ENCODE measurements at places on chromosomes 7 and 10.
A peak's percentile ranks its signal among the peaks of the same experiment; 100 is the strongest.

DNA sequence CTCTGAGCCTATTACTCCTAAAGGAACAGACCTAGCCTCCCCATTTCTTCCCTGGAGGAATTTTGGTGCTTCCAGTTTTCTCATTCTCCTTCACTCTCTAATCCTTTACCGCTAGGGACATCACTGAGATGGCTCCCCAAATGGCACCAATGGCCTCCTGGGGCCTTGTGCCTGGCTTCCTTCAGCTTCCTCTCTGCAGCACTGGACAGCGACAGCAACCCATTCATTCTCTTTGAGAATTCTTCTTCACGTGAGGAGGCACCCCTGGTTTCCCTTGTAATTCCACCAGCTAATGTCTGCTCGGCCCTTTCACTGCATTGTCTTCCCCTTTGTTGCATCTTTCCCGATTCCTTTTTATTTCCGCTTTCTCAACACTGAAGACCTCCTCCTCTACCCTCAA, 24.6 kb upstream of the KDM7A start:
- no peak for DNase-seq

GRCh38 chr10:129099486-129099885, 367.6 kb upstream of the MGMT start:
- DNase-seq: no peak

GRCh38 chr10:91879515-91880170, 29.6 kb downstream of the FGFBP3 start:
- no peak for DNase-seq

DNA sequence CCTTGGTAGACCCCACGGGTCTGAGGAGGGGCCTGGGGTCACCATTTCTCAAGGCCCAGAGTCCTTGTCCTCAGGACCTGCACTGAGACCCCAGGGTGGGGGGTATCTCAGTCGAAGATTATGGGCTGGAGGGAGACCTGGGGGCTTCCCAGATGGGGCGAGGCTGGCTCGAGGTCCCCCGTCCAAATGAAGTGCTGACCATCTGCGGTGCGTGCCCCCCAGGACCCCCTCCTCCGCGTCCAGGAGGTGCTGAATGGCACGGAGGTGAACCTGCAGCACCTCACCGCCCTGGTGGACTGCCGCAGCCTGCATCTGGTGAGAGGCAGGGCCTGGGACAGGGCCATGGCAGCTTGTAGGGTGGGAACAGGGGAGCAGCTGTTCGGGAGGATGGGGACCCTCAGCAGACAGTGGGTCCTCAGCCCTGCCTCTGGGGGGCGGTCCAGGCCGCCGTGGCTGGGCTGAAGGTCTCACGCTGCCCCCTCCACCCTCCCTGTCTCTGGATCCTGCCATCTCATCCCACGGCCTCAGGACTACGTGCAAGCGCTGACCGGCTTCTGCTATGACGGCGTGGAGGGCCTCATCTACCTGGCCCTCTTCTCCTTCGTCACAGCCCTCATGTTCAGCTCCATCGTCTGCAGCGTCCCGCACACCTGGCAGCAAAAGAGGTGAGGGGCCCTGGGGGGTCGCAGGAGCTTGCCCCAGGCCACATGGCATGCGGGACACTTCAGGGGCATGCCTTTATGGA, 24.3 kb downstream of the TTYH3 start:
- no peak for DNase-seq

DNA sequence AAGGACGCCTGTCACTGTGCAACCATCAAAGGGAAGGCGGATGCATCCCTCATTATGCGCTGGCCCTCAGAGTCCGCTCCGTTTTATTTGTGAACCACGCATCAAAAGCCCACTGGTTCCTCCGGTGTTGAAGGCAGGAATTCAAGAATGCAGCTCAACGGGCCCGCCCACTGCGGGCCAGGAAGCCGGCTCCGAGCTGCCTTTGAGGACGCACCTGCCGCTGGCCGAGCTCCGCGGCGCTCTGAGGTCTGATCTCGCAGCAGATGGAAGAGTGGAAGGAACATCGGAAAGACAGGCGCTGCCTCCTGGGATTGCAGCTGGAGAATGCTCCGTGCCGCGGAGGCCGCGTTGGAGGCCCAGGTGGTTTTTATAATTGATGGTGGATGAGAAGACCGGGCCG, 56.9 kb upstream of the ADGRA1 start:
- DNase-seq: no peak

DNA sequence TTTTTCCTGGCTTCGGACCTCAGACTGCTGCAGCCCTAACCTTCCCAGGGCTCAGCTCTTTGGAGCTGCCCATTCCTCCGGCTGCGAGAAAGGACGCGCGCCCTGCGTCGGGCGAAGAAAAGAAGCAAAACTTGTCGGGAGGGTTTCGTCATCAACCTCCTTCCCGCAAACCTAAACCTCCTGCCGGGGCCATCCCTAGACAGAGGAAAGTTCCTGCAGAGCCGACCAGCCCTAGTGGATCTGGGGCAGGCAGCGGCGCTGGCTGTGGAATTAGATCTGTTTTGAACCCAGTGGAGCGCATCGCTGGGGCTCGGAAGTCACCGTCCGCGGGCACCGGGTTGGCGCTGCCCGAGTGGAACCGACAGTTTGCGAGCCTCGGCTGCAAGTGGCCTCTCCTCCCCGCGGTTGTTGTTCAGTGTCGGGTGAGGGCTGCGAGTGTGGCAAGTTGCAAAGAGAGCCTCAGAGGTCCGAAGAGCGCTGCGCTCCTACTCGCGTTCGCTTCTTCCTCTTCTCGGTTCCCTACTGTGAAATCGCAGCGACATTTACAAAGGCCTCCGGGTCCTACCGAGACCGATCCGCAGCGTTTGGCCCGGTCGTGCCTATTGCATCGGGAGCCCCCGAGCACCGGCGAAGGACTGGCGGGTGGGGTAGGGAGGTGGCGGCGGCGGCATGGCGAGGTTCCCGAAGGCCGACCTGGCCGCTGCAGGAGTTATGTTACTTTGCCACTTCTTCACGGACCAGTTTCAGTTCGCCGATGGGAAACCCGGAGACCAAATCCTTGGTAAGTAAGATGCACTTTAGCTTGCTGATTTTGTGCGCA, at the start of gene PLXDC2:
Gene PLXDC2 (plus strand): TSS at position 22 of the 820 bp plus-strand sequence.
- peak; percentile 30 for DNase-seq

DNA sequence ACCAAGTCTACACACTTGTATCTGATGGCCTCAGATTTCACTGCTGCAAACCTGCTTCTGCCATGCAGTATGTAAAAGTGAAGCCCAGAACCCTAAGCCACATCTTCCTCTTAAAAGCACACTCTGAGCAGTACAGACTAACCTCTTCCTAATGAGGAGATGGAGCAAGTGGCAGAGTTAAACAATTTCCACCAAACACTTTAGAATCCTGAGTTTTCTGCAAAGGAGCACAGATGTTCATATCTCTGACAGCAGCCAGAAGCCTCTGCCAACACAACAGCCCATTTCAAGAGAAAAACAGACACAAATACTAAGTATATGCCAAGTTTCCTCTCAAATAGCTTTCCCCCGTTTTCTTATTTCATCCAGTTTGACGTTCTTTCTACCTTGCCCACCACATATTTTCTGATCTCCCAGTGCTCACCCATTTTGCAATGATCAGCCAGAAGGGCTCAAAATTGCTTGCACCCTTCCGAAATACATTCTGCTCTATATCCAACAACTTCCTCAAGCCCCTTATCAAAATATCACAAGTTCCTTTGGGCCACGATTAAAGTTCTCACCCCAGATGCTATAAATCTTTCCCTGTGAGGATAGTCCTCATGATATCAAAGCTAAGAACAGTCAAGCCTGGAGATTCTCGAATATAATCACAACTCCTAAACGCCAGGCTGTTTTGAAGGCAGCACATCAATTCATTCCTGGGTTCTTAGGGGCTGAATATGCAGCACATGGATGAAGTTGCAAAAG, 27.5 kb downstream of the ELMO1 start:
- DNase-seq: no peak

- no peak for DNase-seq
Observed at GRCh38 chr7:90092506-90092905, 61.8 kb upstream of the STEAP1 start.

- DNase-seq: no peak
Observed at GRCh38 chr10:87030912-87031635, 11.0 kb downstream of the FAM25A start.

DNA sequence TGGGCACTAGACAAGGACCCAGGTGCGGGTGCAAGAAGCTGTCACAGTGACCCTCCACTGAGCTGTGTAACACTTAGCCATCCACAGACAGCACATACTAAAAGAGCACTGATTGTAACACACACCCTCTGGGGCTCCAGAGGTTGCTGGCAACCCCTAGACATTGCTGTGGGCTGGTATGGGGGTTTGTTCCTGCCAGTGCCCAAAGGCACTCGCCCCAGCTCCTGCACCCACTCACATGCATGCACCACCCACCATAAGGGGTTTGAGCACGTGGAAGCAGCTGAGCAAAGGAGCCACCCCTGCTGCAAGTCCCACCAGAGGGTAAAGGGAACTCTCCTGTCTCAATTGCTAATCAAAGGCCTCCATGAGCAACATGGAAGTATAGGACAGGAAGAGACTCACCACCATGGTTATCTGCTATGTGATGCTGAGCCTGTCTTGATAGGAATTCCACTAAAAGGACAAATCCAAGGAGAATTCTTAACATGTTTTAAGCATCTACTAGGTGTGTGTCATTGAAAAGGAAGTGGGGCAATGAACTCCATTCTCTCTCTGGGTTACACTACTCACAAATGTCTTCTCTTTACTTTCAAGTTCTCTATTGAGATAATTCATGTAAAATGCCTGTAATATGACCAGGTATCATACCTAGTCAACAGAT, 103.1 kb downstream of the GFRA1 start:
- no peak for DNase-seq

- DNase-seq: no peak
Observed at GRCh38 chr10:61454541-61454940, 1.4 kb upstream of the TMEM26 start.

DNA sequence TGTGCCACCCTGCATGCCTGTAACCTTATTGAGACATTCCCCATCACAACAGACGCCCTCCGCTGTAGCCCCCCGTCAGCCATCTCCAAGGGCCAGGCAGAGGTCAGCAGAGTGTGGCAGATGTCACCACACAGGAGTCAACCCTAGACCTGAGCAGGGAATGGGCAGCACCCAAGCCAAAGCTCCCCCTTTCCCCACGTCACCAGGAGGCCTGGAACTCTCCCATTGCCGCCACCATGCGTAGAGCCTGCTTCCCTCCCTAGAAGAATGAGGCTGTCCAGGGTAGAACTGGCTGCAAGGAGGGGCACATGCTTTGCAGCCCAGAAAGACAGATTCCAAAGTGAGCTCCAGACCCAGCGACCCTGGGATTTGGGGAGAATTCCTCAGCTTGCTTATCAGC, 342.9 kb downstream of the TNS3 start:
- no peak for DNase-seq

DNA sequence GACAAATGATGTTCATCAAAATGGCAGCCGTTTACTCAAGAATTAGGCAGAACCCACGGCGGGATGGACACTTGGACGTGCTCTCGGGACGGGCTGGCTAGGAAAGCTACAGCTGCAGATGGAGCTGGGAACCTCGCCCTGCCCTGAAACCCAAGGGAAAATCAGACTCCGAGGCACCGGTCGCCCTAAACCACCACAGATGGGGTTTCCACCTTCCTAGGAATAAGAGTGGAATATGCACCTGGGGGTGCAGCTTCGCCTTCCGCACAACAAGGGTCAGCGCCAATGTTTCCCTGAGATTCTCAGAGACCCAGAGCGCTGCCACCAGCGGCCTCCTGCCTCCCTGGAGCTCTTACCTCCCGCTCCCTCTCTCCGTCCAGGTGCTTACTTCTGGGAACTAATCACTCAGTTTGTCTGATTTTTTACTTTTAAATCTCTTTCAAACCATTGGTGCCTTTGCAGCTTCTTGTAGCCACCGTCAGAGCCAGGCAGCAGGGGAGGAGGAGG, 122.7 kb downstream of the DYNC2I1 start:
- DNase-seq: no peak

GRCh38 chr10:70672165-70673042, at the start of gene ADAMTS14:
Gene ADAMTS14, plus strand, starts transcription at chr10:70672506. Its CDS starts 297 bp downstream, at chr10:70672803.
- peak; percentile 26 for DNase-seq

DNA sequence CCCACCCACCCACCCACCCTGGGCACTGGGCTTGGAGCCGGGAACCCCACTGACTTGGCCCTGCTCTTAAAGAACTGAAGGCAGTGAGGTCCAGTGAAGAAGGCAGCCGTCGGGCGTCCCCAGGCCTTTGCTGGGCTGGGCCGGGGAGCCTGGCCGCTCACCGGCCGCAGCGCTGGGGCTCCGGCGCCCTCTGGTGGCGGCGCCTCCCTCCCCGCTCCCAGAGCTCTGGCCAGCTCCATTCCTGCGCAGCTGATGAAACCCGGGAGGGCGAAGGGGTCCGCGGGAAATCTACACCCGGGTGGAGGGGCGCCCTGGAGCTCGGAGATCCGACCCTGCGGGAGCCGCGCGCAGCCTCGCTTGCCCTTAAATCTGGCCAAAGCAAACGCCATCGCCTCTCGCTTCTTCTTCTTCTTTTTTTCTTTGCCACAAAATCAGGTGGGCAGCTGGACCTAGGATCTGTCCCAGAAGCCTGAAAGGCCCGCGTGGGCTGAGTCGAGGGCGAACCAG, 1.7 kb upstream of the CXCL12 start:
- DNase-seq: peak; percentile 79

GRCh38 chr7:75639886-75640190, 98.9 kb downstream of the HIP1 start:
- peak; percentile 27 for DNase-seq

DNA sequence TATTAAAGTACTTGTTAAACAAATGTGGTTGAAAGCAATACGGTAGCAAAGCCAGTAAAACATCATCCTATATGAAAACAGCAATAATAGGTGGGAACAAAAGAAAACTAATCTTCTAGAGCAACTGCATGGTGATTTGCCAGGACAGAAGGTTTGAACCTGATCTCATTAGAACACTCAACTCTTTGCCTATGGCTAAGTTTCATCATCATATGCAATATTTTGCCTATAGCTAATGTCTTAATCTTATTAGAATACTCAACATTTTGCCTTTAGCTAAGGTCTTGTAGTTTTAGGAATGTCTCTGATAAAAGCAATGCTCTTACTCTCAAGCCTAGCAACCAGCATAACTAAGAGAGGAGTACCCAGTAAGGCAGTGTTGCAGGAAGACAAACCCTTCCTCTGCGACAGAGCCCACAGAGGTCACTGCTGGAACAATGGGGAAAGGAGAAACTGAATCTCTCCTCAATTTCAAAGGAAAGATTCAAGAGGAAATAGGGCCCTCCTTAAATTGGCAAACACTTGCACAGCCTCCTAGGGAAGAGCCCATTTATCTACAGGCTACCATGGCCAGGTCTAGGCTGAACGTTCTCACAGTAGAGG, 38.3 kb downstream of the CADPS2 start:
- peak; percentile 30 for DNase-seq

- DNase-seq: no peak
Observed at GRCh38 chr10:13769946-13770345, 183.2 kb downstream of the PRPF18 start.

GRCh38 chr10:101725296-101726114, 30.5 kb upstream of the FBXW4 start:
- no peak for DNase-seq

- DNase-seq: no peak
Observed at GRCh38 chr10:1169186-1169885, 113.2 kb downstream of the WDR37 start.

- DNase-seq: peak; percentile 65
Observed at GRCh38 chr7:27774717-27775328, 34.9 kb downstream of the TAX1BP1 start.

- no peak for DNase-seq
Observed at GRCh38 chr10:69317626-69318105, 39.4 kb downstream of the HK1 start.

Measured in dermis blood vessel endothelial cell (primary cell).